ENCODE measurements at places on chromosomes 13 and 19.

DNA sequence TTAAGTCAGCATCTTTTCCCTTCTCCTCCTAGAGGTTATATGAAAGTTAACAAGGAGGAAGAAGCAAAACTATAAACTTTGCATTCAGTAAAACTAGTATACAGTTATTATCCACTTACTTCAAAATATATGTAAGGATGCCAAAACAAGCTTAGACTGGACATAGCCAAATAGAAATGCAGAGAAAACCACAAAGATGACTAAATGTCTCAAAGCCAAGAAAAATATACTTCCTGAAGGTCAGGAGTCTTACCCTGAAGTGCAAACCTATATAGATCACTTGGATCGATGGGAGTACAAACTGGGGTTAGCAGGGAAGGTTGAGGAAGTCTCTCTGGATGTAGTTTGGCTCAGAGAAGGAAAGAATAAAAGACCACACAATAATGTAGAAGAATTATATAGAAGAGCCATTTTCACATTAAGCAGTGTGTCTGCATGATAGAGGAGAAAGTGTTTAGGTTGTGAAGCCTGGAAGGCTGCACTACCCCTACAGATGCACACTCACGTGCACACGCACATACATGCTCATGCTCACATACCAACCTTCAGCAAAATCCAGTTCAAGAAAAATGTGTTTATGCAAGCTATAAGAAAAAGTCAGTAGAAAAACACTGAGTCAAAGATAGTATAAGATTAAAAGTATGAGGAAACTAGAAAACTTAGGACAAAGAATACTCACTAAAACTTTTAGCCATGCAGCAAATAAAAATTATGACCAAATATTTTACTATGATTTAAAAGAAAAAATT lies 112.1 kb upstream of the RXFP2 start:
- H3K36me3 ChIP-seq = no peaks in the 10 kb centered on the region
- no peaks in the 10 kb centered on the region for H3K27me3 ChIP-seq
- no peak for DNase-seq
- H3K4me3 ChIP-seq = no peak overlapping the region
- H3K27ac ChIP-seq = no peak overlapping the region

DNA sequence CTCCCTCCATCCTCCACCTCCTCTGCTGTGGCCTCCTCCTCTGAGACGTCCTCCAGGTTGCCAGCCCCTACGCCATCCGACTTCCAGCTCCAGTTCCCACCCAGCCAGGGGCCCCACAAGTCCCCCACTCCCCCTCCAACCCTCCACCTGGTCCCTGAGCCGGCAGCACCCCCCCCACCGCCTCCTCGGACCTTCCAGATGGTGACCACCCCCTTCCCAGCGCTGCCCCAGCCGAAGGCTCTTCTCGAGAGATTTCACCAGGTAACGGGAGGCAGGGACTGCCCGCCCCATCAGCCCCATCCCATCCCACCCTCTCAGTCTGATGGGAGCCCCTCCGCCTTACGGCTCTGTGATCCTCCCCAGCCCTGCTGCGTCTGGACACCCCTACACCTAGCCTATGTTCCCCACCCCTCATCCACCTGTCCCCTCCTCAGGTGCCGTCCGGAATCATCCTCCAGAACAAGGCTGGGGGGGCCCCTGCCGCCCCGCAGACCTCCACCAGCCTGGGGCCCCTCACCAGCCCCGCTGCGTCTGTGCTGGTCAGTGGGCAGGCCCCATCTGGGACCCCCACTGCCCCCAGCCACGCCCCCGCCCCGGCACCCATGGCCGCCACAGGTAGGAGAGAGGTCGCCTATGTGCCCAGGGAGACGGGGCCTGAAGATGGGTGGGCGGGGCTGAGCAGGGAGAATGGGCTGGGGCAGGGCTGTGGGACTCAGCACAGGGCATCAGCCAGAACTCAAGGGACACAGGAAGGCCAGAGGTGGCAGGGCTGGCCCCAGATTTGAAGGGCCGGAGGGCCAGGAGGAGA lies 18.6 kb upstream of the EHD2 start:
- no peak for DNase-seq
- H3K27ac ChIP-seq = no peak overlapping the region
- no peaks in the 10 kb centered on the region for H3K27me3 ChIP-seq
- no peaks in the 10 kb centered on the region for H3K4me1 ChIP-seq

DNA sequence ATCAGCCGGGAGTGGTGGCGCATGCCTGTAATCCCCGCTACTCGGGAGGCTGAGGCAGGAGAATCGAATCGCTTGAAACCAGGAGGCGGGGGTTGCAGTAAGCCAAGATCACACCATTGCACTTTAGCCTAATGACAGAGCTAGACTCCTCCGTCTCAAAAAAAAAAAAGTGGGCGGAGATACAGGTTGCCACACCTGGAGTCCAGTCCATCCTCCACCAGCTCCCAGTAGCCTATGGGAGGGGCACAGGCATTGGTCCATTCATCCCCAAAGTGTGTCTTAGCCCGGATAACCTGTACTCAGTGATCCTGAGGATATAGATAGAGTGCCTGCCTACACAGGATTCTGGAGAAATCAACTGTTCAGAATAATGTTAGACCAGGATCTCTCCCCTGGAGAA lies 3.4 kb upstream of the DOT1L start:
- H3K4me1 ChIP-seq = no peaks in the 10 kb centered on the region
- no peaks in the 10 kb centered on the region for H3K36me3 ChIP-seq
- H3K4me3 ChIP-seq = no peak overlapping the region
- H3K27ac ChIP-seq = no peak overlapping the region
- no peak for DNase-seq
- H3K27me3 ChIP-seq = no peaks in the 10 kb centered on the region

GRCh38 chr13:83515268-83516015 lies 366.8 kb downstream of the SLITRK1 start:
- H3K4me3 ChIP-seq = no peak overlapping the region
- H3K4me1 ChIP-seq = no peaks in the 10 kb centered on the region
- H3K27me3 ChIP-seq = no peaks in the 10 kb centered on the region
- H3K36me3 ChIP-seq = no peaks in the 10 kb centered on the region
- DNase-seq = no peak
- no peak overlapping the region for H3K27ac ChIP-seq

DNA sequence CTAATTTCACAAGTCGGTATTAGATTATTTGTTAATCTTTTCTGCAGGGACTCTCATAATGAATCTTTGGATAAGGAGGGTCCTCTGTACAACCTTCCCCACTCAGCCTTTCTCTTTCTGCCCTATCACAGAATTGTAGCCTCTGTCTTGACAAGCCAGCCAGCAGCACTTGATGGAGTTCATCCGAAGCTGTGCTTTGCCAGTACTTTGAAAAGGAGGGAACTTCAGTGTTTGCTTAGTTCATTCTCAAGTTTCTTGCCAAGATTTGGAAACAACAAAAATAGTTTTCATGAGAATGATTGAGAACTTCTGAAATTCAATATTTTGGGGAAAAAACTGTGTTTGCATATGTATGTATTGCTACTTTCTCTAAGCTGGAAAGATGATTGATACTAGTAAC lies 69.3 kb upstream of the HMGB1 start:
- H3K27me3 ChIP-seq = no peaks in the 10 kb centered on the region
- H3K27ac ChIP-seq = no peak overlapping the region
- no peaks in the 10 kb centered on the region for H3K4me1 ChIP-seq
- H3K36me3 ChIP-seq = no peaks in the 10 kb centered on the region
- DNase-seq = no peak

GRCh38 chr13:92716749-92717148 lies 509.9 kb upstream of the GPC6 start:
- H3K27ac ChIP-seq = no peak overlapping the region
- no peaks in the 10 kb centered on the region for H3K4me1 ChIP-seq
- no peak overlapping the region for H3K4me3 ChIP-seq
- peak; percentile 11 for DNase-seq

GRCh38 chr19:9847087-9847671 lies 12.1 kb downstream of the PIN1 start:
- no peaks in the 10 kb centered on the region for H3K36me3 ChIP-seq
- H3K27ac ChIP-seq = no peak overlapping the region
- peak; percentile 83 for DNase-seq
- no peaks in the 10 kb centered on the region for H3K4me1 ChIP-seq
- H3K27me3 ChIP-seq = no peaks in the 10 kb centered on the region

DNA sequence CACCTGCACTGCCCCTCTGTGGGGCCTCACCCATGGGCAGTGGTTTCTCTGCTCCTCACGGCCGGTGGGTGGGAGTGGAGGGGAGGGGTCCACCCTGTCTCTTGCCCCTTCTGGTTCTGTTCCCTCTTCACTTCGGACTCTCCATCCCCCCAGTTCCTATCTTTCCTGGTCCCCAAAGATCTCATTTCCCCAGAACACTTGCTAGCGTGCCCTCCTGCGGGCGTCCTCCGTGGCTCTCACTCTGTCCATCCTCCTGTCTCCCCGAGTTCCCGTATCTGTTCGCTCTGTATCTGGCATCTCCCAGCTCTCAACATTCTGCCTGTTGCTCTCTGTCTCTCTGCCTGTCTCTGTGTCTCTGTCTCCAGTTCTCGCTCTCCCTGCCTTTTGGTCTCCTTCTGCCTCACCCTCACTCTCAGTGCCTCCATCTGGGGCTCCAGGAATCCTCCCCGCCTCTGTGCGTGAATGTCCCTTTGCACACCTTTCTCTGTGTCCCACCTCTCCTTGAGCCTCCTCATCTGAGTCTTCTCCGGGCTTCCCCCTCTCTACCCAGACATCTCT lies 363 bp downstream of the SPIB start:
- no peaks in the 10 kb centered on the region for H3K4me1 ChIP-seq
- H3K4me3 ChIP-seq = peak overlapping the region; percentile 6
- no peaks in the 10 kb centered on the region for H3K36me3 ChIP-seq

GRCh38 chr19:7968796-7969554 lies 25.5 kb upstream of the TIMM44 start:
- H3K27ac ChIP-seq = no peak overlapping the region
- DNase-seq = no peak
- H3K36me3 ChIP-seq = peaks cover 29% of the 10 kb centered on the region
- no peaks in the 10 kb centered on the region for H3K27me3 ChIP-seq
- H3K4me3 ChIP-seq = no peak overlapping the region
- H3K4me1 ChIP-seq = no peaks in the 10 kb centered on the region

- no peaks in the 10 kb centered on the region for H3K36me3 ChIP-seq
- H3K27me3 ChIP-seq = no peaks in the 10 kb centered on the region
- no peaks in the 10 kb centered on the region for H3K4me1 ChIP-seq
- H3K4me3 ChIP-seq = no peak overlapping the region
These were observed 176.2 kb downstream of the RFC3 start for GRCh38 chr13:33994198-33994597.

GRCh38 chr19:3868770-3869456 lies at the start of gene ZFR2:
Gene ZFR2, minus strand, starts transcription at chr19:3869038. Its CDS starts 21 bp downstream, at chr19:3869017.
- H3K4me3 ChIP-seq = no peak within 1 kb of the TSS
- no peaks in the 10 kb centered on the region for H3K27me3 ChIP-seq
- H3K36me3 ChIP-seq = no peaks in the 10 kb centered on the region
- no peak within 1 kb of the TSS for H3K27ac ChIP-seq
- peaks cover 5% of the 10 kb centered on the region for H3K4me1 ChIP-seq

DNA sequence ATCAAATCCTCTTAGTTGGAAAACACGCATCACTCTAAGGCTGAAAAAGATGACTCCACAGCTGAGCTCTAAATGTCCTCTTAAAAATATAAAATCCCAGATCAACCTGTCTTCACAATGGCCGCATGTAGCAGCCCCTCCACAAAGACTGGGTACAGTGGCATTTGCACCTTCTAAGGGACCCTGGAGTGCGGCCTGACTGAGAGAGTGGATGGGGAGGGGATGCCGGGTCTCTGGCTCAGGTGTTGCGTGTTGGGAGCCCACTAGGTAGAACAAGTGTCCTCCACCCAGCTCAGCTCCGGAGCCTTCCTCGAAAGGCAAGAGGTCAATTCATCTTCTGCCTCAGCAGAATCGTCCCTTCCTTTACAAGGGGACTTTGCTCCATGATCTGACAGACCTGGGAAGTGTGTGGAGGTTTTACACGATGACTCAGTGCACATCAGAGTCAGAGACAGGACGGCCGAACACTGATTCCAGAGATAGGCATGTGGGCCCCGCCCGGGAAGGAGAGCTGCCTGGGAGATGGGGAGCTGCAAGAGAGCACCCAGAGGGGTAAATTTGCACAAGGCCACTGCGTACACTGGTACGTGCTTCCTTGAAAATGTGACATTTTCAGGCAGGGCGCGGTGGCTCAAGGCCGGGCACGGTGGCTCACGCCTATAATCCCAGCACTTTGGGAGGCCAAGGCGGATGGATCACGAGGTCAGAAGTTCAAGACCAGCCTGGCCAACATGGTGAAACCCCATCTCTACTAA lies 23.5 kb upstream of the SLC15A1 start:
- H3K4me3 ChIP-seq = no peak overlapping the region
- no peaks in the 10 kb centered on the region for H3K4me1 ChIP-seq
- DNase-seq = peak; percentile 6

DNA sequence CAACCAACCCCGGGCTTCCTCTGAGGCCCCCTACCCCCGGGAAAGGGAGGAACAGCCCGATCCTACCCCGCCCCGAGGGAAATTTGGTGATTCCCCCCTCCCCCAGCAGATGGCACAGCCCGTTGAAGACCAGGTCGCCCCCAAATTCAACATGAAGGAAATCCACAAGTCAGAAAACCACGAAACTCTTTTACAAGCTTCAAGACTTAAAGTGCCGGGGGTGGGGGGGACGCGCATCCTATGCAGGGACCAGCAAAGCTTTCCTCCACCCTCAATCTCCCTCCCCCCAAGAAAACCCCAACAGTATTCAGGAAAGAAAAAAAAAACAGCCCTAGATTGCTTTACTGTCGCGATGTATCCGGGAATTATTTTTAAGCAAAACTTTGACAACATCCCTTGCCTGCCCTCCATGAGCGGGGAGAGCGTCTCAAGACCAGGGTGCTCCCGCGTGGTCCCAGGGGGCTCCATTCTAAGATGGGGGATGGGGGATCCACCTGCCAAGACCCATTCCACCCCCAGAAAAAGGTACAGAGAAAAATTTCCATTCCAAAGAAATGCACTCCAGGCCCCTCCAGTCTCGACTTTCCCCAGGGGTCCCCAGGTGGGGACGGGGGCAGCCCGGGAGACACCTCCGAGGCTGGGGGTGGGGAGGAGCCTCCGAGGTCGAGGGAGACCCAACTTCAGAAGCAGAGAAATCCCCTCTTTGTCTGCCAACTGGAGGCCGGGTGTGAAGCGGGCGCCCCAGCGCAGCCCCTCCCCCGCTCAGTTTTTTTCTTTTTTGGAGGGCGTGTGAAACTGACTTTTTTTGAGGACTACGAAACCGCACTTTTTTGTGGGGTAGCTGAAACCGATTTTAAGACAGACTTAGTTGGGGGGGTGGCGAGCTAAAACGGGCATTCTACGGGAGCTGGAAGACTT lies 1.5 kb downstream of the TCF3 start:
- peaks cover 2% of the 10 kb centered on the region for H3K4me1 ChIP-seq
- H3K4me3 ChIP-seq = peak overlapping the region; percentile 87
- DNase-seq = peak; percentile 72
- H3K36me3 ChIP-seq = peaks cover 18% of the 10 kb centered on the region
- H3K27ac ChIP-seq = peak overlapping the region; percentile 72

- H3K4me3 ChIP-seq = no peak overlapping the region
- peaks cover 2% of the 10 kb centered on the region for H3K4me1 ChIP-seq
- no peaks in the 10 kb centered on the region for H3K27me3 ChIP-seq
These were observed 226.8 kb downstream of the LACC1 start for GRCh38 chr13:44106266-44107152.

- no peaks in the 10 kb centered on the region for H3K4me1 ChIP-seq
- no peak for DNase-seq
- H3K27me3 ChIP-seq = no peaks in the 10 kb centered on the region
- no peak overlapping the region for H3K27ac ChIP-seq
- H3K4me3 ChIP-seq = no peak overlapping the region
These were observed 294.6 kb downstream of the ITGBL1 start for GRCh38 chr13:101747039-101747438.

GRCh38 chr13:49305792-49306425 lies 58.2 kb downstream of the CDADC1 start:
- H3K36me3 ChIP-seq = no peaks in the 10 kb centered on the region
- H3K4me3 ChIP-seq = no peak overlapping the region
- no peaks in the 10 kb centered on the region for H3K4me1 ChIP-seq
- H3K27ac ChIP-seq = no peak overlapping the region
- H3K27me3 ChIP-seq = no peaks in the 10 kb centered on the region
